NCI-H774 (cell line): ENCODE measurements at places on chromosomes 2 and 18.

DNA sequence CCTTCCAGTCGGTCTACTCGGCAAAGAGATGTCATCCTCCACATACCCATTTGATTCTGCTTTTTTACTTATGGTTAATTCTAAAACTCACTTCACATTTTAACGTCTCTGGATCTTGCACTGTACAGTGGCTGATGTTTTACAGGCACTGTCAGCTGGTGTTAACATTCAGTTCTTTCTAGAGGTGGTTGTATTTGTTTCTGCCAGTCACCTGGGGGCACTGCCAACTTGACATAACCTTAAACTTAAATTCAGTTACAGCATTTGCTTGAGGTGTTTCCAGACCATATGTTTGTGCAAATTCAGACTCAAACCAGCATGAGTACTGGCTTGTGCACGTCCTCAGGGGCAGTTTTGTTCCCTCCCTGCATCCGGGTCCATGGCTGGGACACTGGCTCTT, 5.3 kb upstream of the TMEM185B start:
- DNase-seq, result no peak

DNA sequence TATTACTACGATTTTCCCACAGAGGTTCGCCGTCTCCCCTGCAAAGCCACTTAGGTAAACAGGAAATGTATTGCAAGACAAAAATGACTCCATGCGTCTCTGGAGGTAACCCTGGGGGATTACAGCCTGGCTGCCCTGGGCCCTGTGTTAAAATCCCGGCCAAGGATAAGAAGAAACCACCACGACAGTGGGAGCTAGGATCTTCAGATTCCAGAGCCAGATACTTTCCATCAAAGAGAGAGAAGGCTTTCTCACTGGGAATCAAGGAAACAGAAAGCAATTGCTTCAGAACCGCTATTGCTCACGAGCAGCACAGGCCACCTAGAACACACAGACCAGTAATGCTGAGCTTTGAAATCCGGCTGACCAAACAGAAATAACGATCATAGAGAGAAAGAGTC, 97.9 kb upstream of the ZNF516 start:
- DNase-seq, result no peak

DNA sequence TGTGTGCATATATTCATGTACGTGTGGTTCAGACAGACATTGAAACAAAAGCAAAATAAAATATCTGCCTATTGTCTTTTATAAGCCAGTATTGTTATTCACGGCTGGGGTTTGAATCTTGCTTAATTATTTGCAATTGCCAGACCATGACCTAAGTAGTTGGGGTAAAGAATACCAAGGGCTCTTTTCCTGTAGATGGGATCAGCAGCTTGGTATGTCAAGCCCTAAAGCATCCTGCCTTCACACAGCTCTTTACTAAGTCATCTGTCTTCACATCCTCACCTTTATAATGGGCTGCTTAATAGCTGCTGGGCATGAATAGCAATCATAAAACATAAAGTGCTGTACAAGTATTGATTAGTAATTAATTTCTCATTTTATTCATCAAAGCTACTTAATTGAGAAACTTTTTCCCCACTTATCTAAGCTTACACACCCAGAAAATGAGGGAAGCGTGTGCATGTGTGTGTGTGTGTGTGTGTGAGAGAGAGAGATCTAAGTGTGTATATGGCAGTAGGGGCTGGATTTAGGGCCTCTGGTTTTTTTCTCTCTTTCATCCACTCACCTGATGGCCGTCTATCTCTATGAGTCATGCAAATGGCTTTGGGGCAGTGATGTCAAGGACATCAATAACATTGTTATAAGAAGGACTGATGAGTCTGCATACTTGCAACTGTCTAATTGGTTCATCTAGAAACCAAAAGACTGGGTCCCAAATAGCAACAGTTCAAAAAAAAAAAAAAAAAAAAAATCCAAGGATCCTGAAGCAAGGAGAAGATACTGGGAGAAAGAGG, 244.1 kb upstream of the TNP1 start:
- DNase-seq, result no peak

DNA sequence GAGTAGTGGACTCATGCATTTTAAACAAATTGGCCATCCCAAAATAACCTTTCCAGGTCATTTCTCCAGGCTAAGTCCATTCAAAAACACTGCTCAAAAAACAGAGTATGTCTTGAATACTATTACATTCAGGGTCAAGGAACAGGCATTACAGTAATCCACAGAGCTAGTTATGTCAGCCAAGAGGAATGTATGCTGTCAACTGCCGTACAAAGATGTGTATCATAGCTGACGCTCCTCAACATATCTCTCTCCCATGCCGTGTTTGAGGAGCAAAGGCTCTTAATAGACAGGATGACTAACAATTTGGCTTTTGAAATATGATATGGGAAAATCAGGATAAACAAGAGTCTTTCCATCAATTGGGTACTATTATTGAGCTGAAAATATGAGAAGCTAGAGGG, 68.8 kb upstream of the KCTD1 start:
- no peak for DNase-seq

DNA sequence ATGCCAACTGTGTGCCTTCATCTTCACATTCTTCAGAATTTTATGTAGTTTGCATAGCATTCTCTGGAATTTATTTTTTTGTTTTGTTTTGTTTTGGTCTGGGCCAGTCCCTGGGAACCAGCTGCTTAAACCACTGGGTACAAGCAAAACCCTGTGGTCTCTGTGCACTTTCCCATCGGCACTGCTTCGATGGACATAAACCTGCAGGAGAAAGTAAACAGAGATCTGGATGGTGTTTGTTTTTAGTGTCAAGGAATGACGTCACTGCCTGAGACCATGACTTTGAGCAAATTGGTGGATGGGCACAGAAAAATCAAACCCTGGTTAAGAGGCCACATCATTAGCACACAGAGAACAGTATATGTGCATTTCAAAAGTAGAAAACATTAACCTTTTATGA, 64.7 kb upstream of the RASGRP3 start:
- no peak for DNase-seq

DNA sequence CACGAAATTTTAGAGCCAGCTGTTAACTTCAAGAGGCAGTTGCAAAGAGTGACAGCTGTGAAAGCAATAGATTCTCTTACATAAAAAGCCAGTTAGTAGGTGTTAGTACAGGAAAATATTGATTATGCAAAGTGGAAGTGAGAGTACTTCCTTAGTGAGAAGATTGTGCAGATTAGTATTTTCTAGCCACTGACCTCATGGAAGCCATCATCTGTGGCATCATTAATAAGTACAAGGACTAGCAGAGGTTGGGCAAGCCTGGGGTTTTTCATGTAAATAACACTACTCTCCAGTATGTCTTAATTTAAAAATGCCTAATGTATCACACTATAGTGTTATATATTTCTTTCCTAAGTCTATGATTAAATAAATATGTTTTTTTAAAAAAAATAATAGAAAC, 166.2 kb upstream of the DTNA start:
- DNase-seq, result no peak

DNA sequence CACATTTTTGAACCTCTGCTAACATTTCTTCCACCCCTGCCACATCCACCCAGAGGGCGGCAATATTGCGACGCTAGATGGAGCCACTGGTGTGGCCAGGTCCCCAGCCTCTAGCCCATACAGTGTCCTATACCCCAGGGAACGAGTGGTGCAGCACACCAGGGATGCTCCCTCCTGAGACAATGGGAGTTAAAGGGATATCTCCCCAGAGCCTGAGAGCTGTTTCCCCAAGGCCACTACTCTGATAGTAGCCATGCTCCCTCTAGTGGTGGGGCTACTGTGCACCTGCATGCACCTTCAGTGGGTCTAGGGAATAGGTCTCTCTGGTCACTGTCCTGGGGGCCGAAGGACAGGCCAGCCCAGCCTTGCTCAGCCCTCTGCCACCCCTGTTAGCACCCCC, 336.4 kb upstream of the FSHR start:
- DNase-seq, result no peak

DNA sequence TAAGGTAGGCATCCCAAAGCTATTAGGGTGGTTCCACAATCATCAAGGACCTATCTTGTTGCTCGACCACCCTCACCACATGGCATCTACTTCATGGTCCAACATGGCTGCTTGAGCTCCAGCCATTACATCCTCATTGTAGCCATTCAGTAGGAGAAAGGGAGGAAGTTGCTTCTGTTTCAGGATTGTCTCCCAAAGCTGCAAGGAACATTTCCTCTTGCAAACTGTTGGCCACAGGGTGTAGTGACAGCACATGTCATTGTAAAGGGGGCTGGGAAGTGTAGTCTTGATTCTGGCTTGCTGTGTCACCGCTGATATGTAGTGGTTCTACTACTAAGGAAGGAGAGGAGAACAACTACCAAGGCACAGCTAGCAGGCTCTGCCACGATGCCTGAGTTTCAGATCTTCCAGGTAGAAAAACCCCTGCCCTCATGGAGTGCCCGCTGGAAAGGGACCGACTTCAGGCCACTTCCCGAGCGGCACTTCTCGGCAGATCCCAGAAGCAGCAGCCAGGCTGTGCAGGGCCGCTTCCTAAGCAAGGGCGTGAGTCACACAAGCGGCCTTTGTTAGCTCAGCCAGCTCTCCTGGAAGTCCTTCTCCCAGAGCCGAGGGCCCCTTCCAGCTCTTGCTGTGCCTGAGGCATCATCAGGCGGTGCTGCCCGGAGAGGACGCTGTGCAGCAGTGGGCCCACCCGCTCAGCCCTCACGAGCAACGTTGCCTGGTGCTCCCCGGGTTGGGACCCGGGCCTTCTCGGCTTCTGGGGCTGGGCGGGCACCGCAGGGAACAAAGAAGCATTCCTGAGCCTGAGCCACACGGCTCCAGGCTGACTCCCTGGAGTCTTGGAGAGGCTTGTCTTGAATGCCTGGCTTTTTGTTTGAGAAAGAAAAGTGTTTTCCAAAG, 58.2 kb downstream of the HS6ST1 start:
- DNase-seq, result no peak

DNA sequence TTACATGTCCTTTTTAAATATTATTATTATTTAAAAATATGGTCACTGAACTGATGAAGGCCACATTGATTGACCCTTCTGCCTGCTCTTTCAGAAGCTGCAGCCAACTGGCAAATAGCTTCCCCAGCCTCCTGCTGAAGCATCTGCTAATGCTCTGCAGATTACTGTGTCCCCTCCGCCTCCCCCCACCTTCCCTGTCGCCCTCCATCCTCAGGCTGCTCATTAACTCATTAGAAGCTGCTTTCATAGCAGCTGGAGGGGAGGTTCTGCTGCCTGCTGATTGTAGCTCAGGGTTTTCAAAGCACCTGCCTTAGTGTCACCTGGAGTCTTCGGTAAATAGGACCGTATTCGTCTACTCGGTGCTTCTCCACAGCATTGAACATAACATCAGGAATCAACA, 24.8 kb upstream of the LMAN1 start:
- peak; percentile 54 for DNase-seq

- no peak for DNase-seq
Observed at GRCh38 chr2:29420999-29421782, 306.0 kb downstream of the CLIP4 start.

DNA sequence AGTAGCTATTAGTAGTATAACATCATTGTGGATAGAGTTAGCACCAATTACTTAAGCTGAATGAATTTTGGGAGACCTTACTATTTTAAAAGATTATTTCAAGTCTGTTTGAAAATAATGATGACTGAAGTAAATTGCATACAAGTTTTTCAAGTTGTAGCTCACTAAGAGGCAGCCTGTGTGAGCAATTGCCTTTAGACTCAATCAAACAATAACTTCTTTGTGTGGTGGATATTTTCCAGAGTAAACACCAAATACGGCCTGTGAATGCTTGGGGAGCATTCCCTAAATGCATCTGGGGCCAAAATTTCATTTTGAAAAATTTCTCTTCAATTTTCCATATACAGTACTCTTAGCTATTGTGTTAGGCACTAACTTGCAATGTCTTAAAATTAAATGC, 7.9 kb downstream of the SERPINB12 start:
- DNase-seq, result no peak

GRCh38 chr2:40159333-40159732, 292.6 kb downstream of the SLC8A1 start:
- no peak for DNase-seq

- no peak for DNase-seq
Observed at GRCh38 chr2:28461056-28461455, 34.8 kb upstream of the PLB1 start.

GRCh38 chr2:31089645-31090044, 48.6 kb downstream of the GALNT14 start:
- DNase-seq, result no peak

DNA sequence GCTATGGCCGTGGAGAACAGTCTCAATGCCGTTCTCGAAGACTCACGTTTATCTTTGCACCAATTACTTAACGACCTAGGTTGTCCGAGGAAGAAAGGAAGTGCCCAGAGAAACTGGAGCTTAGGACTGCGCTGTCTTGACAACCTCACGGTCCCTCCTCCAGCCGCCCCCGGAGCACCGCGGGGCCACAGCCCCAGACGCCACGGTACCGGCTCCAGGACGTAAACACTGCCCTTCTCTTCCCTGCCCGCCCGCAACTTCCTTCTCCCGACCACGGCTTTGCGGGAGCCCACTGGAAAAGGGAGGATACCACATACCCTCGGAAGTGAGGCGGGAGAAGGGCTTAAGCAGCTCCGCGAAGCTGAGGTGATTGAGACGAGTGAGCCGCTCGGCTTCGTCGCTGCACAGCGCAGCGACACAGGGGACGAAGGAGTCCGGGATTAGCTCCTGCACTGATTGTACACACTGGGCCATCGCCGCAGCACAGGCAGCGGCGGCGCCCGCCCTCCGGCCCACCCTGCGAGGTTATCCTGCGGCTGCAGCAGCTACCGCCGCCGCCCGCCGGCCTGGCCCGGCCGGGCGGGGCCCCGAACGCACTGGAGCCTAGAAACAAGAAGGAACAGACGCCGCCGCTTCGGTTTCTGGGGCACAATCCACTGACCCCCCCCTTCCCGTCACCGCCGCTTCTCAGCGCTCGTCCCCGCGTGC, 483 bp downstream of the TRAPPC8 start:
- no peak for DNase-seq

DNA sequence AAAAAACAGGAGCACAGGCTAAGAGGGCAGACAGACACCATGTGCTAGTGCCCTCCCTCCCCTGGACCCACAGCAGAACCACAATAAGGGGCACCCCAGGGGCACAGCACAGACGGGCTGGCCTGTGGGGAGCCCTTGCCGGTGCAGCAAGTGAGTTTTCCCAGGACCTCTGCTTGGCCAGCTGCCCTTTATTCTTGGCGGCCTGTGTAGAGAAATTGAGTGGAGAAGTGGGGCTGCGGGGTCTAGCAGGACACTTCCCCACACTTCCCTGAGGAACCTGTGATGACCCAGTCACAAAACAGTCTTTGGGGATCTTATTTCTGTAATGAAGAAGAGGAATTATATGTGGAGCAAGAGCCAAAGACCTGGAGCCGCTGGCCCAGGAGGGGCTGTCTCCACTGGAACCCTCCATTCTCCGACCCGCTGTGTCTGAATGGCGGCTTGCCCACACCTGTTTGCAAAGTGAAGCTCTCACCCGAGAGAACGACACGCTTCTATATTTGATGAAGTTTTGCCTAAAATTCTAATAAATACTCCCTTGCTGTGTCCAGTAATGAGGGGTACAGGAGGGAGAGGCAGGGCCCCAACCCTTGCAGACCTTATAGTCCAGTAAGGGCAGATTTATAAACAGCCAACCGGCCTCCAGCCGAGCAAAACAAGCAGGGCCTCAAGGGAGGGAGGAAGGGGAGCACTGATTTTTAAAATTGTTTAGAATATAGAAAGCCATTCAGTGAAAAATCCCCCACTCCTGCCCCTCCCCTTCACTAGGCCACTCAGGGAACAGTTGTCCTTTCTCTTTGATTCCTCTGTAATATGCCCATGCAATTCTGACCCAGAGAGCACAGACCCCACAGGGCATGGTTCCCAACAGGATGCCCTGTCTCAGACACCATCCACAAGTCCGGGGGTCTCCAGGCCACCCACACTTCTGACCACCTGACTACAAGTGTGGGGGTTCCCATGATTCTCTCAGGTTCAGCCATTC, 44.7 kb upstream of the SNED1 start:
- no peak for DNase-seq

GRCh38 chr2:19897623-19898245, 4.0 kb downstream of the TTC32 start:
- DNase-seq, result no peak
